ENCODE measurements at places on chromosomes 2 and 18.

GRCh38 chr2:231343988-231344387 lies 51.5 kb upstream of the B3GNT7 start:
- DNase-seq: no peak

DNA sequence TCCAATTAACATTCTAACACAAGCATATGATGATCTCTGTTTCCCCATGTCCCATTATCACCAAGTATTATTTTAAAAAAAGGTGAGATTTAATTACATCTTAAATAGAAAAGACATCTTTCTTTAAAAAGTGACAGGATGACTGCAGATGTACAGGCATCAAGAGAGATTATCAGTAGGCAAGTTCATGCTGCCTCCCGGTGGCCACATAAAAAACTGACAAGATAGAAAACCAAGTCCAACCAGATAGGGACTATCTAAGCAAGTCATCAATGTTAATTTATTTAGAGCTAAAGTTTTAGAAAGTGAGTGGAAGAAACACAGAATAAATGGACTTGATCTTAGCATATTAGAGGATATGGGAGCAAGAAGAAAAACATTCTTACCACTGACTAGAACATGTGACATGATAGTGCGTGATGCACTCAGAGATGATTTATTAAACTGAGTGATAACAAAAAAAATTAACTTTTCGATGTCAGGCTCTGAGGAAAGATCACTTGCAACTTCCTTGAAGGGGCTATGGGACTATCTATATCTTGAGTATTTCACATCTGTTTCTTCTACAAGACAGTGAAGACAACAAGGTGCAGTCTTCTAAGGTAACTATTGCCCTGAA lies 5.4 kb upstream of the TDRD15 start:
- DNase-seq: peak; percentile 14

DNA sequence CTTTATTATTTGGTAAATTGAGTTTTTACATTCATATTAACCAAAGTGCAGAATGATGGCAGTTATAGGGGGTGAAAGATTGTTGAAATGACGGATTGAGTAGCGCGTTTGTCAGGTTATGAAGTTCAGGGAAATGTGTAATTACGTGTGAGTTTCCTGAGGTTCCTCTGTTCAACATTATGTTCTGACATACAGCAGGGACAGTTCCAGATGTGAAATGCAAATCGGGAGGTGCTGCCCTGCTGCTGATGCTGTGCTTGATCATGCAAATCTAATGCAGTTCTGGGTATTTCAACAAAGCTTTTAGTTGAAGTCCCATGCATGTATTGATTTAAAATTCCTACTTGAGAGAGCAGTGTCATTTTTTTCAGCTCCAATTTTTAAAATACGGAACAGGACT lies 57.9 kb downstream of the CDH7 start:
- DNase-seq: no peak

DNA sequence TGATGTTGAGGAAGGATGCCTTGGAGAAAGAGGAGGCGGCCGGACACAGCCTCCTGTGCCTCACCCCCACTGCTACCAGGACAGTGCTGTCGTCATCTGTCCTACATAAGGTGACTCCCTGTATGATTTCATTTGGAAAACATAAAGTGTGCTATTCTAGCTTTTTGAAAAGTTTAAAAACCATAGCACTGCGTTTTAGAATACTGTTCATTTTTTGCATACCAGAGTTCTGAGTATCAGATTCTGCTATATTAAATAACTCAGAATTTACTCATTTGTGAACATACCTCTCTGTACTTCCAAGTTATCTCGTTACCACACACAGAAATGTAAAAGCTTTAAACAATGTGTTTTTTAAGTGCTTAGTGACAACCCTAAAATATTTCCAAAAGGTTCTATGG lies 302.9 kb downstream of the LRRTM1 start:
- DNase-seq: no peak

GRCh38 chr2:64946769-64947247 lies 42.4 kb upstream of the SLC1A4 start:
- no peak for DNase-seq

DNA sequence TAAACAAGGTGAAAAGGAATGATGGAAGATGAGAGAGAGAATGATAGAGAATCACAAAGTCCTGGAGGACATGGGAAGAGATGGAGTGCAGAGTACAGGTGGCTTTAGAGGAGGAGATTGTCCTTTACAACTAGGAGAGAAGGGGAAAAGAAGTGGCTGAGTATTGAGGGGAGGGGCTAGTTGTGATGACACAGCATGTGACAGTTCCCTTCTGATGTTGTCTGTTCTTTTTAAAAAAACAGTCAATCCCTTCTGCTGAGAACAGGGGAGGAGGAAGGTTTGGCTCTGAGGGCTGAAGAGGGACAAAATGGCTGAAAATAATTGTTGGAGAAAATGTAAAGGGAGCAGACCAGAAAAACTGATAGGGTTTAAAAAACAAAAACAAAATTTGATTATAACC lies 44.0 kb downstream of the STEAP3 start:
- DNase-seq: no peak

- DNase-seq: no peak
Measured at GRCh38 chr2:5982193-5982902, 290.2 kb downstream of the SOX11 start.

DNA sequence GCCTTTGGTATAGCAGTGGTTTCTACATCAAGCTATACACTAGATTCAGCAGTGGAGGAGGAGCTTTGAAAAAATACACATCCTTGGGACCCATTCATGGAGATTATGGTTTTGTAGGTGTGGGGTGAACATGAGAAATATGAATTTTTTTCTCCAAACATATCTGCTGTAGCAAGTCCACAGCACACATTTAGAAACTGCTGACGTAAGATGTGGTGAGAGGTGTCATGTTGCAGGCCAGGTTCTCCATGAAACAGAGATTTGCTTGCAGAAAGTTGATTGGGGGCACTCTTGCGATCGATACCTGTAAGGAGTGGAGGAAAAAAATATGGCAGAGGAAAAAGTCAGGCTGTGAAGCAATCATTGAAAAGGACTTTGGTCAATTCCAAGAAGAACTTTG lies 67.9 kb downstream of the FASTKD2 start:
- no peak for DNase-seq

DNA sequence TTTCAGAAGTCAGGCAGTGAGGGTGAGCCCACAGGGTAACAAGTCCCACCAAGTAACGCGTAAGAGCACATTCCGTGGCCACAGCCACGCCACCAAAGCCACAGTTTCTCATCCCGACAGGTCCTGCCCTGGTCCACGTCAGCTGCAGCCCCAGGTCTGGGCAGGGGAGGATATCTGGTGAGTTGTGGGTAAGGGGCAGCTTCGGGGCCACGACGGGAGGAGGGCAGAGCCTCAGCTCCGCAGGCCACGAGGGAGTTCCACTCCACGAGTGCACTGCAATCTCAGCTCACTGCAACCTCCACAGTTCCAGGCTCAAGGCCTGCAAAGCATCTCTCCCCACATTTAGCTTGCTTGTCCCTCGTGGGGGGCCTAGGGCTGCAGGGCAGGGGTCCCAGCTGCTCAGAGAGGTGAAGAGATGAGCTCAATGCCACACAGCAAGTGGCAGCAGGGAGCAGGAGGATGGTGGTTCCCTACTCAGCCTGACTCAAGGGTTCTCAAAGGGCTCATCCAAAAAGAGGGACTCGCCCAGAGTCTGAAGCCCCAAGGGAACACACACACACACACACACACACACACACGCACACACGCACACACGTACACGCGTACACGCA lies 12.5 kb downstream of the SNORC start:
- no peak for DNase-seq

Data from NCI-H748 treated with DMSO at 0.1 percent for 48 hours (cell line).